ENCODE measurements at places on chromosomes 11 and 22. TPM values are rescaled to one million over a fixed set of nuclear protein-coding genes. Genes with fewer than 3 reads are reported as not detected.

The MS4A6E gene
- total RNA-seq = not detected

The EFEMP2 gene
- 12.7 TPM for total RNA-seq

The ATG2A gene
- total RNA-seq = 9.9 TPM

The DNAJB7 gene
- not detected for total RNA-seq

The FUT4 gene
- 6.9 TPM for total RNA-seq

The DDIAS gene
- 2.8 TPM for total RNA-seq

The API5 gene
- 101 TPM for total RNA-seq

The OR51T1 gene
- not detected for total RNA-seq

The SLC17A6 gene
- total RNA-seq = 134 TPM

The RTN4RL2 gene
- total RNA-seq = 0.46 TPM

The RAB3IL1 gene
- 4.4 TPM for total RNA-seq

The KCNE3 gene
- total RNA-seq = 3.7 TPM

The NCR3LG1 gene
- total RNA-seq = 17.1 TPM
